BE2C (cell line): ENCODE measurements at places on chromosomes 5 and 9.

GRCh38 chr9:119588874-119589744, 219.9 kb upstream of the BRINP1 start:
- DNase-seq = no peak

DNA sequence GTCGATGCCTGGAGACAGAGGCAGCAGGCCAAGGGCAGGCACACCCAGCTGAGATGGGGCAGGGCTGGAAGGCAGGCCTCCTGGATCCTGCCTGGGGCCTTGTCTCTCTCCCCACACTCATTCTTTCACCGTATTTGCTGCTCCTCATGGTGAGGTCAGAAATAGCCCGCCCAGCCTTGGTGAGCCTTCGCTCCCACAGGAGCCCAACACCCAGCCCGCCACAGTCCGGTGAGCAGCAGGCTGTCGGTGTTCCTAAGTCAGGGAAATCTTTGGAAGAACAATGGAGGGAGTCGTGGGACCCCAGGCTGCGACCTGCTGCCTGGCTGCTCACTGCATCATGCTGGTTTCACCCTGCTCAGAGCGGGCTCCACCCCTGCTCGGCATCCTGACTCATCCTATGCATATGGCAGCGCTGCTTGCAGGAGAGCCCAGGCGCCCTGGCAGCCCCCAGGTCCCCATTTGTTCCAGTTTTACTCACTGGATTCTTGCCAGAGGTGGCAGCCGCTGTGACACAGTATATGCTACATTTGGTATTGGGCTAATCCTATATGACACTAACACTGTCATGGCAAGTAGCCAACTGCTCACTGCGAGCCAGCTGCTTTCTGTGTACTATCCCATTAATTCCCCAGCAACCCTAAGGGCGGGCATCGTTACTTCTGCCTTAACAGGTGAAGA, 53.2 kb upstream of the NCS1 start:
- DNase-seq = peak; percentile 97

GRCh38 chr9:98215821-98216220, 23.4 kb upstream of the CORO2A start:
- DNase-seq = peak; percentile 75

DNA sequence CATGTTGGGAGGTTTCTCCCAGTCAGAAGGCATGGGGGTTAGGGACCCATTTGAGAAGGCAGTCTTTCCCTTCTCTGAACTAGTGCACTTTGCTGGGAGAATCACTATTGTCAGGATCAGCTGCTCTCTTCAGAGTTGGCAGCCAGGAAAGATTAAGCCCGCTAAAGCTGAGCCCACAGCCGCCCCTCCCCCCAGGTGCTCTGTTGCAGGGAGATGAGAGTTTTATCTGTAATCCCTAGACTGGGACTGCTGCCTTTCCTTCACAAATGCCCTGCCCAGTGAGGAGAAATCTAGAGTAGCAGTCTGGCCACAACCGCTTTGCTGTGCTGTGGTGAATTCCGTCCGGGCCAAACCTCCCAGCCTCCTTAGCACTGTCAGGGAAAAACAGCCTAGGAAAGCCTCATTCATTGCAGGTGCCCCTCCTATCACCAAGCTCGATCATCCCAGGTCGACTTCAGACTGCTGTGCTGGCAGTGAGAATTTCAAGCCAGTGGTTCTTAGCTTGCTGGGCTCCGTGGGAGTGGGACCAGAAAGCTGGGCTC, 69.8 kb downstream of the CNTLN start:
- DNase-seq = peak; percentile 81

- no peak for DNase-seq
Observed at GRCh38 chr5:53568871-53569270, 8.4 kb downstream of the NDUFS4 start.

DNA sequence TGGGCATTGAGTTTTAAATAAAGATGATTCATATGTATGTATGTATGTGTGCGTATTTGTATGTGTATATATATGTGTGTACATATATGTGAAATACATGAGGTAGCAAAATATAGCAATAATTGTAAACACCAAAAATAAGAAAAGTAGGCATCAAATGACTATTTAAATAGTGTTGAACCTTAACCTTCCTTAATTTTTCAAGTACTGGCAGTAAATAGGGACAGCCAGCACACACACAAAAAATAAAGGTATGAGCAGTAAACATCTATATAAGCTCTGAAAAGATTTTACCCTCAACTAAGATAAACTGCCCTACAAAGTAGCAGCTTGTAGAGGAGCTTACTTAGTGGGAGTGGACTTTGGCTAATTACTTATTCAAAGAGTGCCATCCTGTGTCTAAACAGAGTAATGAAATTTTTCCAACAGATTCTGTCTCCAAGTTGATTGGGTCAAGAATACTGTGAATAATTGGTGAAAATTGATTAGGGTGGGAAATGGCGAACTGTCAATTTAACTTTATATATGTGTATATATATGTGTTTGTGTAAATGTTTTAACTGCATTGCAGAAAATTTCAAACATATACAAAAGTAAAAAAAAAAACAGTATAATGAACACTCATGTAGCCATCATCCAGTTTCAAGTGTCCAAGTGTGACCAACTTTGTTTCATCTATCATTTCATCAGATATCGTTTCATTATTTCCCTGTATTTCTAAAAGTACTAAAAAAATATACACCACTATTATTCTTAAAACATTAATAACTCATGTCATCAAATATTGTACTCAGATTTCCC, 2.0 kb upstream of the ADAMTS6 start:
- no peak for DNase-seq

DNA sequence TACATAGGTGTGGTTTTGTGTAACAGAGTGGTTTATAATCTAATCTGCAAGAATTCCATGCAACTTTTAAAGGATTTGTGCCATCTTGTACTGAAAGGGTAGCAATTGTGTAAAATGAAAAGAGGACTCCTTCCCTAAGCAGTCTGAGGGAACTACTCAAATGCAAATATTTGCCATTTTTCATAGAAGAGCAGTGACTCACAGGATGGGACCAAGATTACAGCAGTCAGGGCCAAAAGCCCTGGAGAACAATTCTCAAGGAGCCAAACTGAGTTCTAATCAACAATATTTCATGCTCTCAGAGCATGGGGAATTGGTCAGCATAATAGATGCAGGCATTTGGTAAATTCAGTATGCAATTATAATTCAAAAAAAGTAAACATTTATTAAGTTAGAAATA, 495.8 kb downstream of the CHSY3 start:
- DNase-seq = no peak

- no peak for DNase-seq
Observed at GRCh38 chr9:11946531-11946930, 746.7 kb upstream of the TYRP1 start.

GRCh38 chr9:89005323-89005722, 14.1 kb downstream of the S1PR3 start:
- DNase-seq = no peak

- DNase-seq = no peak
Observed at GRCh38 chr9:134324359-134325095, 1.7 kb upstream of the RXRA start.

DNA sequence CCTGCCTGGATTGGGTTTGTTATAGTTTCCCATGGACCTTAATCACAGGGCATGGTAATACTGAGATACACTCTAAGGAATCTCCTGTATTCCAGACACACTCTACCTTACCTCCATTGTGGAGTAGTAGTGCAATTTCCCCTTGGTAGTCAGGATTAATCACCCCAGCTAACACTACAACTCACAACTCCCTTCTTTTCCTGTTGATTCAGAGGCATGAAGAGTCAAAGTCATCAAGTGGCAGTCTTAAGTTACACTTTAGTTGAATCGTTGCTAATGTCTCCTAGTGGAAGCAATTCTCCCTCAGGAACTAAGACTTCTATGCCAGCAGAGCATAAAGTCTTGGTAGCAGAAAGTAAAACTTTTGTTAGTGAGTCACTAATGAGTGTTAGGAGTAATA, 122.7 kb upstream of the APC start:
- DNase-seq = no peak

DNA sequence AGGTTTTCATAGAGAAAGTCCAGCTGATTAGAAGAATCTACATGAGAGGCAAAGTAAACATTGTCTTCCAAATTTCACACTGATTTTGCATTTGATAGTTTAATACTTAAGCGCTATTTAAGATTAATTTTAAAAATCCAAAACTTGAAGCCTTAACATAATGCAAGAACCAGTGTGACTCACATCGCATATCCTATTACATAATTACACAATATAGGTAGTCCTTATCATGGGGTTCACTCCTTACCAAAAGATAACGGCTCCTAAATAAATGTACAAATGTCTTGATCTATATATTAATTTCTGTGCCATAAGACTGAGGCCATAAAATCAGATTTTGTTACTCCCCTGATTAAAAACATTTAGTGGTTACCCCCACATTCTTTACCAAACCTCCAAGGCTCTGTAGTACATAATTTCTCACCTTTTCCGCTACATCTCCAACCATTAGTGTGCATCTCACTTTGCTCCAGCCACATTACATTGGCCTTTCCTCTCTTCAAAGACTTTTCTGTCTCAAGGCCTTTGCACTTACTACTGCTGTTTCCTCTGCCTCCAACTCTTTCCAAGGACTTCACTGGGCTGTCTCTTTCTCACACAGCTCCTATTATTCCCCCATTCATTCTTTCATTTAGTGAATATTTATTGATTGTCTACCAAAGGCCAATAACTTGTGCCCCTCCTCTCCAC, 1.0 kb downstream of the RIOK2 start:
- DNase-seq = no peak
